ENCODE measurements at places on chromosomes 12 and 14.
A peak's percentile ranks its signal among the peaks of the same experiment; 100 is the strongest.

DNA sequence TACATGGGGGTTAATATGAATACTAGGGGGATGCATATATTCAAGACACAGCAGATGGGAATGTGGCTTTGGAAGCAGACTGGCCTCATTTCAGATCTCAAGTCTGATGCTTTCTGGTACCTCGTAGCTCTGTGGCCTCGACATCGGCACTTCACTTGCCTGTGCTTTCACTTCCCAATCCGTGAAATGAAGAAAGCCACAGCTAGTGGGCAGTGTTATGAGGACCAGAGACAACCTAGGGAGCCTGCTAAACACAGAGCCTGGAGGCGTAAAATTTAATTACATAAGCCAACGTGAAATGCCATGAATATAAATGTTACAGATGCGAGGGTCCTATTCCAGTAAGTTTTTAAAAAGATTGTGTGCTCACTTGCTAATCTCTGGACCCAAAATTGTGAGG is 286.0 kb downstream of the TMEM132D start:
- no peak for DNase-seq

DNA sequence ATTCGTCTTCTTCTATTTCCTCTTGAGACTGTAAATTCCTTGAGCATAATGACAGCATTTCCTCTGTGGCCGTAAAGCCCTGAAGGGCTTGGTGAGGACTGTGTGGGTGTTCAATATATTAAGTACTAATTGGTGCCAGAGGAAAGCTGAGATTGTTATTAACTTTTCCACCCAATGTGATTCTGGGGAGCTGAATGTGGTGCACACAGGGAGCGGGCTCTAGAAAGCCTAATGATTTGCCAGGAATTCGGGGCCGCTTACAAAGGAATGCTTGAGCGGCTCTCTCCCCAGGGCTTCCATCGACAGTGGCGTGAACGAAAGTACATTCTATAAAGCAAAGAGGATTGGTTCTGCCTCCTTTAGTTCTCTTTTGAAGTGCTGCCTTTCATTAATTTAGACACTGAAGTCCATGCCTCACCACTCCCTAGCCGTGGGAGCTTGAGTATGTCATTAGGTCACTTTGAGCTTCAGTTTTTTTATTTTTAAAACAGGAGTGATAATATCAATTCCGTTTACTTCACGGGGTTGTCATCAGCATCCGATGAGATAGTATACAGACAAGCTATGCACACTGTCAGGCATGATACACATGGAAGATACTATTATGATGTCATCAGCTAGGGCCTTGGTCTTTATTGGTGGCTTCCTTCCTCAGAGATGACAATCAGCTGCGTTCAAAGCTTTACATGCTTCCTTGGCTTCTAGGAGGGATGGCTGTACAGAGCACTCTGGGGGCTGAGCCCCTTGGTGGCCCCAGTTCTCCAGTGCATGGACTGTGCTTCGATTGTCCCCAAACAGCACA is 11.0 kb upstream of the GSG1 start:
- DNase-seq, result no peak

DNA sequence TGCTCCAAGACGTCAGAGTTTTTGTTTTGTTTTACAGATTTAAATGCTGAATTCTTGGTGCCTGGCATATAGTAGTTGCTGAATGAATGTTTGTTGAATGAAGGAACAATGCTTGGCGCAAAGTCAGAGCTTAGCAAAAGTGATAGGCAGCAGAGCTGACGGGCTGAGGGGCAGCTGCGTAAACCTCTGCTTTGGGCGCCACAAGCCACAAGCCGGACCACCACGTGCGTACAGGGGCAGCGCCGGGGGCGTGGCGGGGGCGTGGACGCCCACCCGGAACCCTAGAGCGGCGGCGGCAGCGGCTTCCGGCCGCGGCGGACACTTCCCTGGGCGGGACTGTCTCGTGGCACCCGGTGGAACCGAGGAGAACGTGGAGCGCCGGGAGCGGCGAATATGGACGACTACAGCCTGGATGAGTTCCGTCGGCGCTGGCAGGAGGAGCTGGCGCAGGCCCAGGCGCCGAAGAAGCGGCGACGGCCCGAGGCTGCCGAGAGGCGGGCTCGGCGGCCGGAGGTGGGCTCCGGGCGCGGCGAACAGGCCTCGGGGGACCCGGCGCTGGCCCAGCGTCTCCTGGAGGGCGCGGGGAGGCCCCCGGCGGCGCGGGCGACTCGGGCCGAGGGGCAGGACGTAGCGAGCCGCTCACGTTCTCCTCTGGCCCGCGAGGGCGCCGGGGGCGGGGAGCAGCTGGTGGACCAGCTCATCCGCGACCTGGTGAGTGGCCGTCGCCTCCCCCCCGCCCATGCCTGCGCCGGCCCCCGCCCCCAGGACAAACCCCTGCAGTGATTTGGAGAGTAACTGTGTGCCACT is at the start of gene FBXW8:
TSS of gene FBXW8 (plus strand) at position 306 of the 807 bp plus-strand sequence. CDS start at position 394, 88 bp downstream.
- DNase-seq, result peak; percentile 41

- no peak for DNase-seq
Observed at GRCh38 chr12:31207799-31208465, 118.0 kb downstream of the SINHCAF start.

DNA sequence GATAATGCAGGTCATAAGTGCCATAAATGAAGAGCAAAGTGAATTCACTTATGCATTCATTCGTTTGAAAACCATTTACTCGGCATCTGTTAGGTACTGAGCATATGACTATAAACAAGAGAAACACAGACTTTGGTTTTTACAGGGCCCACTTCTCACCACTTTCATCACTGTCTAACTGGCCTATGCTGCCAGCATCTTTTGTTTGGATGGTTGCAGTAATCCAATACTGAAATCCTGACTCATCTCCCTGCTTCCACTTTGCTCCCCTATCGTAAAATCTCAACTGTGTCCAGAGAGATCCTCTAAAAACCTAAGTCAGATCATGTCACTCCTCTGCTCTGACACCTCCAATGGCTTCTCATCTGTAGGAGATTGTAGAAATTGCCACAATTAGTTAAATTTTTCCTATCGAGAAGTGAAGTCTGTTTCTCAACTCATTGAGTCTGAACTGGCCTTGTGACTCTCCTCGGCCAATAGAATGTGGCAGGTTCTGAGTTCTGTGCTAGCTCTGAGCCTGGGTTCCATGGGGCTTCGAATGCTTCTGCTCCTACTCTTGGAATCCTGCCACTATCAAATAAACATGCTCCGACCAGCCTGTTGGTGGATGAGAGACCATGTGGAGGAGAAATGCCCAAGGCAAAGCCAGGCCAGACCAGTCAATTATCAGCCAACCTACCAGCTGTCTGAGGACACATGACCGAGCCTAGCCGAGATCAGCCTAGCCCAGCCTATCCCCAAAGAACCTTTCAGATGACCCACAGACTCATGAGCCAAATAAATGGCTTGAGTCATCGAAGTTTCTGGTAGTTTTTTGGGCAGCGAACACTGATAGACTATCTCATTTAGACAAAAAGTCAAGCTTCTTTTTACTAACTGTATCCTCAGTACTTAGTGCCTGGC is 2.2 kb upstream of the BATF start:
- no peak for DNase-seq

DNA sequence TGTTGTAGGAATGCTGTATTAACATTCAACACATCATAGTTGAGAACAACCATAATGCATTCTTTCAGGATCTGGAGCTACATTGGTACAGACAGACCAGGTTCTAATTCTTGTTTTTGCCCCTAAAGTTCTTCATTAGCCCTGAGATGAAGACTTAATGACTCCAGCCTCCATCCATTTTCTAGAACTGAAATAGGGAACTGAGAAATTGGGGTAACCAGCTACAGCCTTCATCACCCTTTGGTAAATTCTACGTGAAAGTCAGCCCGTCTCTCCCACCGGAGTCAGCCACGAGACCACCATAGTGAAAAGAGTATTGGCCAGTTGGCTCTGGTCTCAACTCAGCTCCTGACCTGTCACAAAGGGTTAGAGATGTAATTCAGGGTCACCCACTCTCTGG is 164.0 kb downstream of the NUAK1 start:
- DNase-seq, result no peak

- no peak for DNase-seq
Observed at GRCh38 chr14:30016002-30016401, 88.4 kb upstream of the PRKD1 start.

DNA sequence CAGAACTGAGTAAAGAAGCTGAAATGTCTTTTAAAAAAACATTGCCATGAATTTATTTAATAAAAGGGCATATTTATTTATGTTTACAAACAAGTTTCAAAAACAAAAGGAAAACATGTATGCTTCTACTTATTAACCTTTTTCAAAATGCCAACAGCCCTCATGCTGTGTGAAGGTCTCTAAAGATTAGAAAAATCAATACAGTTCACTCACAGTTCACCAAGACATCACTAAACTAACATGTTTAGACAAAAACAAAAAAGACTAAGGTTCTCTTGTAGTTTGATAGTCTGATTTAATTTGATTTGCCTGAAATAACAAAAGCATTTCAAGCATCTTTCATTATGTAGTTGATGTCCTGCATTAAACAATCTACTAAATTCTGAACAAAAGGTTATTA is 63.9 kb upstream of the POC1B start:
- DNase-seq, result no peak

DNA sequence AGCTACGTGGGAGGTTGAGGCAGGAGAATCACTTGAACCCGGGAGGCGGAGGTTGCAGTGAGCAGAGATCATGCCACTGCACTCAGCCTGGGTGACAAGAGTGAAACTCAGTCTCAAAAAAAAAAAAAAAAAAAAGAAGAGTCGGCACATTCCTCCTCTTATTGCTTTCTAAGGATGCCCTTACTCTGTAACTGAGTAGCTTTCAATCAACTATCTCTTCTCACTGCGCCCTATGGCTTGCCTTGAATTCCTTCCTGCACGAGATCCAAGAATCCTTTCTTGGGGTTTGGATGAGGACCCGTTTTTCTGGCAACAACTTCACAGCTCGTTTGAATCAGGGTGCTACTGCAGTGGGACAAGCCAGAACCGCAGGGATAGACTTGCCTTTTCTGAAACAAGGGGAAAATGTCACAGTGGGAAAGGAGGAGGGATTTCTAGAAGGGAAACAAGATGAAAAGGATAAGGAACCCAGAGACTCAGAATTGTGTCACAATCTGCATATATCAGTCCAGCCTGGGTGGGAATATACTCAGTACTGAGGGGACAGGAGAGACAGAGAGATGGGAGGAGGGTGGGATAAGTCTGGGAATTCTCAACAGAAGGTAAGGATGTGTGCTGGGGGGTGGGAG is 16.1 kb upstream of the RND1 start:
- DNase-seq, result no peak

- DNase-seq, result no peak
Observed at GRCh38 chr14:77275601-77276017, 4.6 kb upstream of the NGB start.

DNA sequence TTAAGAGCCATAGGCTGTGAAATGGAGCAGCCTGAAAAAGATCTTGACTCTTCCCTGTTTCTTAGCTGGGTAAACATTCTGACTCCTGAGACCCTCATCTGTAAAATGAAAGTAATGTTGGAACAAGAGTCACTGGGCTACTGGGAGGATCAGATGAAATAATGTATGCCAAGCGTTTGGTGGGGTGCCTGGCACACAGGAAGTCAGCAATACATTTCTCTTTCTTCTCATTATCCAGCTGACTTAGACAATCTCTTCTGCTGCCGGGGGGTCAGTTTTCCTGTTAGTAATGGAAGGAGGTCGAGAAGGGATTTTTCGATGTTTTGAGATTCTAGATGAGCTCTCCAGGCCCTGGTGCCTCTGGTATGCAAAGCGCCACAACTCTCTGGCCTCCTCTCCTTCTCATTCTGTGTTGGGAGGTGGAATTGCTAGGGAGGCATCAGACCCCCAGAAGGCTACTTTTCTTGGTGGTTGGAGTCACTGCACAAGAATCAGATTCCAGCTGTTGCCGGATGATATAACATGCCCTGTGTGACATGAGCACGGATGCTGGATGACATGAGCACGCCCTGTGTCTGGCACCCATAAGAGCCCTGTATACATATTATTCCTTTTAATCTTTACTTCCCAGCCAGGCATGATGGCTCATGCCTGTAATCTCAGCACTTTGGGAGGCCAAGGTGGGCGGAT is 4.3 kb downstream of the OASL start:
- DNase-seq, result no peak

- DNase-seq, result no peak
Observed at GRCh38 chr14:91055016-91055415, 5.4 kb downstream of the RPS6KA5 start.

DNA sequence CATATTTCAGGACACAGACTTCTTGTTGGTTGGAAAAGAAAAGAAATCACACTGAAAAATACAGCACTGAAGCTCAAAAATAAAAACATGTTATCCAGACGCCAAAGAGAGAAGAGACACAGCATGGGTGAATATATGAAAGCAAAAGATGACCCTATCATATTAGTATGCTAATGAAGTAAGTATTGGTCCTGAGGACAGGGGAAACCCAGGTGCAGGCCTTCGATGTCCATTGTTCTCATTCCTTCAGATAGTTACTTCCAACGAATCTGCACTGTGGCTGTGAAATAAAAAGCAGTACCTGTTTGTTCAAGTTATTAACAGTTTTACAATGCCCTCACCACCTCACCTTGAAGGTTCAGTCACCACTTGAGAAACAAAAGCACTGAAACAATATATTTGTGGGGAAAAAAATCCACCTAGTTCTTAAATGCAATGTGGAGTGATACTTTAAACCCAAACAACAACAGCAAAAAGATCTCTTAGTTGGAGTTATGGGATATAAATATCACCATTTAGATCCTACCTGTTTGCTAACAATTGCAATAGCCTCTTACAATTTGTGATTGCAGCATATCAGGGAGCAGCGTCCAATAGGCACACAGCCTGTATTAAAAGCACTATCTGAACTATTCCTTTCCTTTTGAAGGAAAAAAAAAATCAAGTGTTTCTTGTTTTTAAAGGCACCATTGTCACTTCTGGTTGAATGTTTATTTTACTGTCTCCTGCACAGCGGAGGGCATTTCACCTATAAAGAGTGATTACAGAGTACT is 188.1 kb downstream of the BCAT1 start:
- DNase-seq, result no peak

GRCh38 chr12:54448344-54448743 is 25.1 kb downstream of the GTSF1 start:
- DNase-seq, result no peak

GRCh38 chr14:94474581-94475031 is 1.4 kb downstream of the SERPINA9 start:
- DNase-seq, result no peak

DNA sequence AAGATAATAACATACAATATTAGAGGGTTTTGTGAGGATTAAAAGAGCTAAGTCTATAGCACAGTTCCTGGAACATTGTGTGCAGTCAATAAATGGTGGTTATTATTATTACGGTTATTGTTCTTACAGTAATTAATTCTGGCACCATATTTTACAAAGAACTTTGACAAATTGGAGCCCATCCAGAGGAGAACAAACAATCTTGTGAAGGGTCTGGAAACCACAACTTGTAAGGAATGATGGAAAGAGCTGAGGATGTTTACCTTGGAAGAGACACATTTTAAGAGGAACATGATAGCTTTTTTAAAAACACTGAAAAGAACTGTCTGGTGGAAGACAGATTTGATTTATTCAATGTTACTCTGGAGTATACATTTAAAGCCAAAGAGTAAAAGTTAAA is 150.5 kb upstream of the KRR1 start:
- DNase-seq, result no peak

- no peak for DNase-seq
Observed at GRCh38 chr14:33237115-33237740, 298.5 kb downstream of the NPAS3 start.

- DNase-seq, result no peak
Observed at GRCh38 chr12:114399664-114400211, 6.2 kb downstream of the TBX5 start.

- no peak for DNase-seq
Observed at GRCh38 chr12:89439941-89440340, 84.7 kb downstream of the GALNT4 start.

- DNase-seq, result no peak
Observed at GRCh38 chr12:101238306-101238705, 28.3 kb upstream of the SLC5A8 start.

- DNase-seq, result no peak
Observed at GRCh38 chr14:98963610-98964009, 308.4 kb downstream of the BCL11B start.

Measured in stimulated activated CD8-positive, alpha-beta memory T cell treated with anti-CD3 and anti-CD28 coated beads, Interleukin-7, amount 100 ng/mL, for 1 hour (primary cell).